ENCODE measurements at places on chromosomes 2 and 18.
A peak's percentile ranks its signal among the peaks of the same experiment; 100 is the strongest.

GRCh38 chr2:71575966-71576365 is 122.6 kb downstream of the DYSF start:
- DNase-seq = no peak

DNA sequence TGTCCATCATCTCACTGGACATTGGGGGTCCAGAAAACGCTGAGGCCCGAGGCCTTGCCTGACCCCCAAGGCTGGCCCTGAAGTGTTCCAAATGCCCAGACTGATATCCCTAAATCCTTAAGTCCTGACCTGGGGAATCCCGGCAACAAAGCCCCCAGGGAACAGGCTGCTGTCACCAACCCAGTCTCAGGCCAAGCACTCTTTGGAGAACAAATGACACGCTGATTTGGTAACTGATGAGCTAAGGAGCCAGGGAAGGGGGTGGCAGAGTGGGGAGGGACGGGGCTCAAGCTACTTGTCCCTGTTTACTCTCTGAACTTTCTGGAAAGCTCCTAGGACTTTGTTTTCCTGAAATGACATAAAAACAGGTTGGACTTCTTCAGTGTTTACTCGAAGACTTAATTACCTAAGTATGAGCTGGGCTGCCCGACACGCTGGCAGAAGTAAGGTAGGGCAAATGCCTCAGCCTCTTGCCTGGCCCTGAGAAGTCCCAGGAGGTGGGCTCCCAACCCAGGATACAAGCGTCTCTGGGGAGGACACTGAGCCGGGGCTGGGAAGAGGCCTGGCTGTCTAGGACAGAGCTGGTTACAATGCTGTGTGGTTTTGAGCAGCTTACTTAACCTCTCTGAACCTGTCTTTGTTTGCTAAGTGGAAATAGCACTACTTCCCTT is 105.5 kb upstream of the GLI2 start:
- DNase-seq = no peak

- no peak for DNase-seq
Observed at GRCh38 chr2:38750011-38750890, 910 bp downstream of the SRSF7 start.

GRCh38 chr2:116489944-116490343 is 1324.5 kb upstream of the DDX18 start:
- DNase-seq = no peak

DNA sequence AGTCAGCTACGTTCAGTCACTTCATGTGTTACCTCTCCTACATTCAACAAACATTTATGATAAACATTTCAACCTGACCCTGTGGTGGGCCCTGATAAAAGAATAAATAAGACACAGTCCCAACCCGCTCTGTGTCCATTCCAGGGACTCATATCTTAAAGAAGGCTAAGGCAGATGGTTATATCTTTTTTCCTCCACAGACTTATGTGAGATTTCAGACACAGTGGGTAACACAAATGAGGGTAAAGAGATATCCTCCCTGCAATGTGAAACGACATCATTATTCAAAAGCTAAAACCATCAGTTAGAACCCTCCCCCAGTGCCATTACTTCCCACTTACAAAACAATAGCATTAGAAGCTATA is 11.1 kb upstream of the HNRNPLL start:
- no peak for DNase-seq

DNA sequence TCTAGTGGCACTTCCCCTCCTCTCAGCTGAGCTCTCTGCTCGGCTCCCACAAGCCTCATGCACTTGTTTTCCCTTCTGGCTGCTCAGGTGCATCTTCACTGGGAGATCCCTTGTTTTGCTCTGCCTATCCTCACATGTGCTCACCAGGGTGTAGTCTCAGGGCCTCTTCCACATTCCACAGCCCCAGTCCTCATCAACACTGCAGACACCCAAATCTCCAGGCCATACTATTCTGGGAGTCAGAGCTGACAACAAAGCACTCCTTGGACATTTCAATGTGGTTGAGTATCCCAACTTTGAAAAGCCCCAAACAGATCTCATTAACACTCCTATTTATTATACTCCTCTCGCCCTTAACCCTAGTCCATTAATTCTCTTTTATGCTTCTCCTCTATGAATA is 71.3 kb downstream of the CCDC93 start:
- no peak for DNase-seq

GRCh38 chr2:171754254-171754939 is 67.1 kb downstream of the DYNC1I2 start:
- no peak for DNase-seq

GRCh38 chr2:237291138-237291792 is 122.7 kb downstream of the COL6A3 start:
- DNase-seq = peak; percentile 53

DNA sequence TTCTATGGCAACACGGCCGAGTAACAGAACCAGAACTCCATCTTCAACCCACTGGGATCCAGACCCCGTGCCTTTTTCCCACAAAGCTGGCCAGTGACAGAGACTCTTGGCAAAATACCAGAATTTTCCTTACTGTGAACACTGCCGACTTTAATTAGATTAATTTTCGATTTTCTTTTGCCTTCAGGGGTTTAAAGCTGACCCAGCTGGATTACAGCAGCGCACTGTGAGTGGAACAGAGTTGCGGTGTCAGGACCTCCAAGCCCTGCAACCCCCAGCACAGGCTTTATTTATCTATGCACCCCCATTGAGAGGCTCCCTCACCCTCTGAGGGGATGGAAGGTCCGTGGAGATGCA is 36.4 kb downstream of the CTIF start:
- DNase-seq = no peak

DNA sequence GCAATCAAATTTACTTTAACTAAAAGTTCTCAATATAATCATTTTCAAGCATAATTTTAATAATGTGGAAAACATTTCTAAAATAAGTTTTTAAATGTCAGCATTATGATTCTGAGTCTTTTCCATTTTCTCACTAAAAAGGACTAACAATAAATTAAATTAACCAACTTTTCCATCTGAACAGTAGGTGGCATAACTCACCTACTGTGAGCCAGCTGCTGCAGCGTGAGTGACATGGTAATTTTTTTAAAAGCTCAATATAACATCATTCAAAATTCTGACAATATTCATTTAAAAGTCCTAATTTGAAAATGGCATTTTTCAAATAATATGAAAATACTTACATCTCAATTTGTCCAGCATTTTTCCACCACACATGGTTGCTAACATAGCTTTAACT is 66.5 kb downstream of the DTNB start:
- no peak for DNase-seq

DNA sequence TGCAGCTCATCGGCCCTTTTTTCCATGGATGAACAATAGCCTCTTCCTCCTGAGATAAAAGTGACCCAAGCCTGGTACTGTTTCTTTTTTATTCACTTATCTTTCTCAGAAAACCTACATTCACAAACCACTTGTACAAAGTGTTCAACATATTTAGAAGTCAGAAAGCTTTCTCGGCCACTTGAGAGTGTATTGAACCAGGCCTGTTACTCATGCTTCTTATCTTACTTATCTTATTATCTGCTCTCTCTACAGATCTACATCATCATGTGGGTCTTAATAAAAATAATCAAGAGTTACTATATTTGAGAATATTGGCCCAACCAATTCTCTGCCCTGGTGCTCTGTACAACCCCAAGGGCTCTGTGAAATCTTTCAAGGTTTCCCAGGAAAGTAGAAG is 242.1 kb downstream of the MREG start:
- DNase-seq = no peak

DNA sequence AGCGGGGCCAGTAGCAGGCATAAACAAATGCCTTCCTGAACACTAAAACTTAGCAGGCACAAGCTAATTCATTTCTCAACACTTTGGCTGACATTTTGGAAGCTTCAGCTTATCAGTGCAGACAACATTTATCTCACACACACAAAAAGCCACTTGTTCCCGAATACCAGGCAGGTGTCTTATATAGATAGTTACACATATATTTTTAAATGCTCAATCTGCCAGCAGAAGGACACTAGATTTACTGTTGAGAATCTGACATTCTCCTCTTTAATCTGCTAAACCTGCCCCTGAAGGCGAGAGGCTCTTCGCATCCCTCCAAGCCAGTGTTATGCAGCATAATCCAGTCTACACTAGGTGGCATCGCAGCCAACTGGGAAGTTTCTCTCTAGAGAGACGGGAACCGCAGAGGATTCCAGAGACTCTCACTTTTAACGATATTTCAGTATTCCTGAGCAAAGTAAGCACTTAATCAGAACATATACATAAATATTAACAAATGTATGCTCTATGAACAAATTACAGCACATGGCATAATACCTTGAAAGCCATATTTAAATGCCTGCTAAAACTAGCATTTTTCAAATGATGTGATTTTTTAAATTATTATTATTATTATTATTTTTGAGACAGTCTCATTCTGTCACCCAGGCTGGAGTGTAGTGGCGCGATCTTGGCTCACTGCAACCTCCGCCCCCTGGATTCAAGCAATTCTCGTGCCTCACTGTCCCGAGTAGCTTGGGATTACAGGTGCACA is 90.2 kb upstream of the SCG2 start:
- DNase-seq = no peak

DNA sequence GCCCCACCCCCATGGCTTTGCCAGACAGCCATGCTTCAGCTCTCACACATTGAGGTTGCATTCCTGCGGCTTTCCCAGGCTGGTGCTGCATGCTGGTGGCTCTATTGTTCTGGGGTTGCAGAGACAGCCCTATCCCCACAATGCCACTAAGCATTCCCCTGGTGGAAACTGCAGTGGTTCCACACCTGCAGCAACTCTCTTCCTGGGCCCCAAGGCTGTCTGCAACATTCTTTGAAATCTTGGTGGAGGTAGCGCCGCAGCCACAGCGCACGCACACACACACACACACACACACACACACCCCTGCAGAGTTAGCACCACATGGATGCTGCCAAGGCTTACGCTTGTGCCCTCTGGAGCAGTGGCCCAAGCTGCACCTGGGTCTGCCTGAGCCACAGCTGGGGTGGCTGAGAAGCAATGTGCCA is 21.4 kb downstream of the SFXN5 start:
- no peak for DNase-seq

- DNase-seq = no peak
Observed at GRCh38 chr2:171185941-171186340, 25.2 kb upstream of the TLK1 start.

DNA sequence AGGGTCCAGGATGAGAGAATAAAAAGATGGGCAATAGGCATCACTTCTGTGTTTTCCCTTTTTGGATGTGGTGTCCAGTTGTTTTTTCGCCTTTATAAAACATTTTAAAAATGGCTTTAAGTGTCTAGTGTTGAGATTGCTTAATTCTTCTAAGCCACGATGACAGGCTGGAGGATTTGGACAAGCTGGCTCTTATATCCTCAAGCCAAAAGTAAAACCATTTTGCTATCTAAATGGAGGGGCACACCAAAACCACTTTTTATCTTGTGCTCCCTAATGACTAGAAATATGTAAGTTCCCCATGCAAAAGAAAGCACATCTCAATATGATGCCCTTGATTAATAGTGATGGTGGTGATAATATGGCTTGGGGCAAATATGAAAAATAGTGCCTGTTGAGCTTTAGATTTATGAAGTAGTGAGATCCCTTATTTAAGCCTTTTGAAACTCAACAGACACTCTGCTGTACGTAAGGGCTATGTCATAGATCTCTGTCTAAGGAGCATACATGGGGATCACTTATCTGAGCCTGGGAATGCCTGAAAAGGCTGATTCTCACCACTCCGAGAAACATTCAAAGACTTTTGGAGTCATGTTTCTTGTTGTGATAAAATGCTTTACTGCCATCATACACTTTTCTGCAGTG is 185.5 kb downstream of the KCNS3 start:
- DNase-seq = no peak

- no peak for DNase-seq
Observed at GRCh38 chr2:38266382-38267061, 110.6 kb downstream of the ATL2 start.

DNA sequence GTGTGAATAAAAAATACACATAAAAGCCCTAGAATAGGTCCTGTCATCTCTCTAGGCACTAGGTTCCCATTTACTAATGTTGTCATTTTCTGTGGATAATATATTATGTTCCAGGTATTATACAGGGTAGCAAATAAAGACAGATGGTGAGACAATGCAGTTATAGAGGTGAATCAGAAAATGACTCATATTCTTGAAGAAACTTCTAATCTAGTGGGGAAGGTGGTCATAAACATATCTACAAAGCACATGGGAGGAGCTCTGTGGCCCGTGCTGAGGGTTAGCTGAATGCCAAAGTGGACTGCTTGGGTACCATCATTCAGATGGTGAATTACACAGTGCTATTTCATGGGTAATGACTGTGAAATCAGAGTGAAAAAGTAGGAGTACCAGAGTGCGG is 700.9 kb downstream of the ERBB4 start:
- no peak for DNase-seq

GRCh38 chr2:201396595-201396994 is 39.5 kb upstream of the FLACC1 start:
- no peak for DNase-seq

DNA sequence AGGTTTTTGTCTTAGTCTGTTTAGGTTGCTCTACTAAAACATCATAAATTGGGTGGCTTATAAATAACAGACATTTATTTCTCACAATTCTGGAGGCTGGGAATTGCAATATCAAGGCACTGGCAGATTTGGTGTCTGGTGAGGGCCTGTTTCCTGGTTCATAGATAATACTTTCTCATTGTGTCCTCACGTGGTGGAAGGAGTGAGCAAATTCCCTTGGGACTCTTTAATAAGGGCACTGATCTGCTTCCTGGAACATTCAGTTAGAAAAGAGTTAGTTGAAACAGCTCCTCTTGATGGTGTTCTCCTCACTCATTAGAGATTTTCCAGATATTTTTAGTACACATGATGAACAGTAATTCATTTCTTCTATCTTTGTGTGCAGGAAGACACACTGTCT is 22.3 kb downstream of the COL4A3 start:
- no peak for DNase-seq

DNA sequence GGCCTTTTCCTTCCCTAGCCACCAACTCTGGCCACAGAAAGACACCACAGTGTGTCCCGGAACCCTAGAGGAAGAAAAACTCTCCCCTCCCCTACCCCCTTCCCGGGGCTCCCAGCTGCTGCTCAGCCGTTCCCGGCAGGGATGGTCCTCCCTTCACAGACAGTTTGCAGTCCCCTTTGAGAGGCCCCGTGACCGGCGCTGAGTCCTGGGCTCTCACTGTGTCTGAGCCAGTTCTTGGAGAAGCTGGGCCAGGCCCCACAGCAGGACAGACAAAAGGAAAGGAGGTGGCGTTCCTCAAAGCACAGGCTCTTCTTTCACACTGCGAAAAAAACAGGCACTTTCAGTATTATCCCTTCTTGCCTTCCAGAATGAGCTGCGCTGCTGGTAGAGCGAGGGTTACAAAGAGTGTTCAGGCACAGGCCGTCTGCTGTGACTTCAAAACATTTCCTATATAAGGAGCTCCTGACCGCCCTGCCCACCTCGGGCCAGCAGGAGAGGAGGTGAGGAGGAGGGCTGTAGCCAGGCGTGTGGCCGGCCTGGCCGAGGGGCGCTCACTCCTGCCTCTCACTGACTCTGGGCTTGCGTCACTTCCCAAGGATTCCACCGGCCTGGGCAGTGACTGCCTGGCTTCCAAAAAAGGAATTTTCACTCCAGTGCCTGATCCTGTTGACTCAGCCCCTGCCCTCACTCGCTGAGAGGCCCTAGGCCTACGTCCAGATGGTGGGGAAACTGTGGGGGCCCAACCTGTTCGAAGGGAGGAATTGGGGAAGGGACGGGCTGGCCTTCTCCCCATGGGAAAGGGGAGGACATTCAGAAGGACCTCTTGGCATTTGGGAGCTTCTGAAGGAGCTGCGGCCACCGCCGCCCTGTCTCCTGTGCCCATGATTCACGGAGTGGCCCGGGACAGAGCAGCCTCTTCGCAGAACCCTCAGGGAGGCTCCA is 24.9 kb downstream of the CIDEA start:
- no peak for DNase-seq
